HCT116 (cell line): ENCODE measurements at places on chromosomes 7 and 10.

DNA sequence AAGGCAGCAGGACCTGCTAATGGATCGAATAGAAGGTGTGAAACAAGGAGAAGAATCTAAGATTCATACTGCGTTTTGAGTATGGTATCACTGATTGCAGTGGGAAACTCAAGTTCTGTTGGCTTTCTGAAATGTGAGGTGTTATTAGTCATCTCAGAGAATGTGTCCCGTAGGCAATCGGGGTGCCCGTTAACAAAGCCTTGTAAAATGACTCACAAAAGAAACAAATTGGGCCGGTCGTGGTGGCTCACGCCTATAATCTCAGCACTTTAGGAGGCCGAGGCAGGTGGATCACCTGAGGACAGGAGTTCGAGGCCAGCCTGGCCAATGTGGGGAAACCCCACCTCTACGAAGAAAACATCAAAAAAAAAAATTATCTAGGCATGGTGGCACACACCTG, 118.2 kb upstream of the C7orf33 start:
- no peak for DNase-seq

DNA sequence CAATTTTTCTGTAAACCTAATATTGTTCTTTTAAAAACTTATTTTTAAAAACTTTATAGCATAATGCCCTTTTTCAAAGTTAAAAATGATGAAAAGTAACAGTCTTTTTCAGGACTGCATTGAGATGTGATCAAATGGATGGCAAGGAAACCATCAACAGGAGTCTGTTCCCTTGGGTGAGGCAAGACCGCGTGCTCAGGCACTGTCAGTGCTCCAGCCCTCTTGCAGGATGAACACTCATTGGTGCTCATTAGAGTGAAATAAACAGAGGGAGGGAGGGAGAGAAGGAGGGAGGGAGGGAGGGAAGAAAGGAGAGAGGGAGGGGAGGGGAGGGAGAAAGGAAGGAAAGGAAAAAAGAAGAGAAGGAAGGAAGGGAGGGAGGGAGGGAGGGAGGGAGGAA, 145.7 kb upstream of the CHST15 start:
- no peak for DNase-seq

- DNase-seq = no peak
Observed at GRCh38 chr10:30309403-30309802, 39.7 kb downstream of the MTPAP start.

- no peak for DNase-seq
Observed at GRCh38 chr7:6250364-6250833, 22.0 kb downstream of the CYTH3 start.

DNA sequence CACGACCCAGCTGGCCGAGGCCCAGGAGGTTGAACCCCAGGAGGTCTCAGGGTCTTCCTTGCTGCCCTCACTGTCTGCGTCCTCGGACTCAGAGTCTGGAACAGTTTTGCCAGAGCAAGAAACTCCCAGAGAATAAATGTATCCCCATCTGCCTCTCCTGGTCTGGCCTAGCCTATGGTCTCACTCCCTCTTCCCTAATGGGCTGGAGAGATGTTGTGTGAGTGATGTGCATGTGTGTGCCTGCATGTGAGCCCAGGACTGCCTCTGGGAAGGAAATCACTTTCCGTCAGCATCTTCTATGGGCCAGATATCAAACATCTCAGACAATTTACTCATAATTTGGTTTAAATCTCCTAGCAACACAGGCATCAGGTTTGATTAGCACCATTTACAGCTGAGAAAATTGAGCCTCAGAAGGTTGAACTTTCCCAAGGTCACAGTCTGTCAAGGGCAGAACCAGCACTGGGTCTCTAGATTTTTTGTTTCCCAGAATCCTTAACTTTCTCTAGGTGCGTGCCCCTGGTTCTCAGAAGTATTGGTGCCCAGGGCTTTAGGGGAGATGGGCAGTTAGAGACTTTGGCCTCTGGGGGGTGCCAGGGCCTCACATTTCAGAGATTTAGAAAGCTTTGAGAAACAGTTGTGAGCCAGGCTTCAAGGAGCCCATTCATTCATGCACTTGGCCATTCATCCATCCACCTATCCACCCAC, 4.9 kb downstream of the TMEM270 start:
- DNase-seq = no peak
